Epithelial cell of proximal tubule (primary cell): ENCODE measurements at places on chromosomes 1 and 21. TPM values are rescaled to one million over a fixed set of nuclear protein-coding genes. Genes with fewer than 3 reads are reported as not detected.

DNA sequence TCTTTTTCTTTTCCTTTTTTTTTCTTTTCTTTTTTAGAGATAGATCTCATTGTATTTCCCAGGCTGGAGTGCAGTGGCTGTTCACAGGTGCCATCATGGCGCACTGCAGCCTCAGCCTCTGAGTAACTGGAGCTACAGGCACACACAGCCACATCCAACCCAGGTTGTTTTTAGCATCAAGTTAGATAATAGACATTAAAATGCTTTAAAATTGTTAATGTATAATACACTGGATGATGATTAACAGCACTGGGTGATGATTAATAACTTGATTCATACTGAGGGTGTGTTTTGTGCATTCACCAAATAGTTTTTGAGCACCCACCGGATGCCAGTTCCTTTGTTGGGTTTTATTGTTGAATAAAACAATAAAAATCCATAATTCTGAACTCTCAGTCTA, 75.2 kb downstream of the BEND5 start:
- DNase-seq = peak; percentile 68

DNA sequence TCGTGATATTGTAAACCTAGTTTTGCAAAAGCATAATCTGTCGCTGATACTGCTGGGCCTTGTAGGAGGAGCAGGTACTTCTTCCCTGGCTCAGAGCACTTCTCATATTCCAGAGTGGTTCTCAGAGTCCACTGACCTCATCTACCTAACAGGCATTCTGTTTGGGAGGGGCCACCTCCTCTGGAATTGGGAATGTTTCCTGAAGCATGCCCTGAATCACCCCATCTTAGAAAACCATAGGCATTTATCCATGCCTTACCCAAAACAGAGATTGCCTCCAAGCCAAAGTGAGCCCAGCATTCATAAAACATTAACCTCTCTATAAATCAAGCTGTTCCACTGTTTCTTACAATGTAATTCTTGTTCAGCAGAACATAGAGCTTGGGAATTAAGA, 35.1 kb downstream of the SLC44A3 start:
- DNase-seq = peak; percentile 66

- DNase-seq = no peak
Observed at GRCh38 chr1:116693759-116694480, 26.4 kb upstream of the IGSF3 start.

GRCh38 chr1:121558514-121558913, 373.7 kb downstream of the SRGAP2C start:
- peak; percentile 32 for DNase-seq

Gene RPE65
- total RNA-seq = not detected in 2 replicates

Gene DNAJC11
- total RNA-seq = 32.8 and 41.3 TPM in 2 replicates
